ENCODE measurements at places on chromosomes 3 and 15. TPM values are rescaled to one million over a fixed set of nuclear protein-coding genes. Genes with fewer than 3 reads are reported as not detected.

DNA sequence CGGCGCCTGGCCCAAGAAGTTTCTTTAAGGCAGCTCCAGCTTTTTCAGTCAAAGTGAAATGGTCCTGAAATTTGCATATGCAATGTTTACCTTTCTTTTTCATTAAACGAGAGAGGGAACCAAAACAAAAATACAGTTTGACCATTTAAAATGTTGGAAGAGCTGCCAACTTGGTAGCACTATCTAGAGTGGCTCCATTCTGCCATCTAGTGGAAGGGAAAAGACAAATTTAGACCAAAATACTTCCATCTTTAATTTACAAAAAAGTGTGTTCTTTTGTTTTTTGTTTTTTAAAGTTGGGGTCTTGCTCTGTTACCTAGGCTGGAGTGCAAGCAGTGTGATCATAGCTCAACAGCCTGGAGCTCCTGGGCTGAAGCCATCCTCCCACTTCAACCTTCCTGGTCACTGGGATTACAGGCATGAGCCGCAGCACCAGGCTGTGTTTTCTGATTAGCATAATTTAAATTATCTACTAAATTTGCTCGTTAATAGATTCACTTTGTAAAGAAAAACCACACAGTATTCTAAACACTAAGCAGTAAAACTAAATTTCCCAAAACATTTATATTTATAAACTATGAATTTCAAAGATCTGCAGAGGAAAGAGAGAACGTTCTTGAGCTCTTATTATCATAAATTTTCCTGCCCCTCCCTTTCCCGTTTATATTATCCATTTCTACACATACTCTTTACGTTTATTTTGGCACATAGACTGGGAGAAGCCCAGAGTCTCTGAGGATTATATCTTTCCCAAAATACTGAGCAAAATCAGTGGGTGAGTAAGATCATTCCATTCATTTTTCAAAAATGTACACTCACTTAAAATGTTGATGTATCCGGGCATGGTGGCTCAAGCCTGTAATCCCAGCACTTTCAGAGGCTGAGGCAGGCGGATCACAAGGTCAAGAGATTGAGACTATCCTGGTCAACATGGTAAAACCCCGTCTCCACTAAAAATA, 15.4 kb upstream of the RFC4 start:
- peak; percentile 69 for DNase-seq

GRCh38 chr15:32877252-32878019, 159.6 kb downstream of the GREM1 start:
- no peak for DNase-seq

Gene SLC28A2
- 0.23 TPM for polyA plus RNA-seq

- peak; percentile 43 for DNase-seq
Observed at GRCh38 chr3:29494305-29495036, 213.6 kb downstream of the RBMS3 start.

DNA sequence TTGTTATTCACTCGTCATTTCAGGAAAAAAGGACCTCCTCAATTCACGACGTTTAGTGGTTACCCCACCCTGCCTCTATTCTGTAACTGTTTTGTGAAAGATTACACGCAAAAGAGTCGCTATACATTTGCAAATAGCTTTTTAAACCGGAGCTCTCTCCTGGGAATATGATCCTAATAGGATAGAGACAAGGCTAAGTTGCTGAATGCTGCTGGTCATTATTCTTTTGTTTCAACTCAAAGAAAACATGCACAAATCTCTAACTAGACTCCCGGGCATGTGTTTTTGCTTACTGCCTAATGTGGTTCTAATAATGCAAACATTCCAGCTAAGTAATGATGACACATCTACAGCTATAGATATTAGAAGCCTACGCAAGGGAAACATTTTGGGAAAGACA, 214.6 kb upstream of the MDFIC2 start:
- DNase-seq, result no peak

Gene GOLGA6A
- not detected for polyA plus RNA-seq

Gene PLSCR4
- polyA plus RNA-seq, result 18.3 TPM

Gene IRAK2
- polyA plus RNA-seq, result 2.9 TPM

Gene ANKRD34C
- not detected for polyA plus RNA-seq

- no peak for DNase-seq
Observed at GRCh38 chr3:183313764-183314163, 60.7 kb downstream of the B3GNT5 start.

Gene CRYGS
- 5.8 TPM for polyA plus RNA-seq

Data from lung (tissue), 17 donors.